ENCODE measurements at places on chromosomes 2 and 18. TPM values are rescaled to one million over a fixed set of nuclear protein-coding genes. Genes with fewer than 3 reads are reported as not detected.

SERPINB4 gene
- not detected for total RNA-seq

CYTIP gene
- 0.53 TPM for total RNA-seq

KCNE4 gene
- 3.7 TPM for total RNA-seq

ACVR1C gene
- total RNA-seq: 0.44 TPM

GRCh38 chr2:150606380-150607060, 119.1 kb upstream of the RND3 start:
- DNase-seq: no peak

DNA sequence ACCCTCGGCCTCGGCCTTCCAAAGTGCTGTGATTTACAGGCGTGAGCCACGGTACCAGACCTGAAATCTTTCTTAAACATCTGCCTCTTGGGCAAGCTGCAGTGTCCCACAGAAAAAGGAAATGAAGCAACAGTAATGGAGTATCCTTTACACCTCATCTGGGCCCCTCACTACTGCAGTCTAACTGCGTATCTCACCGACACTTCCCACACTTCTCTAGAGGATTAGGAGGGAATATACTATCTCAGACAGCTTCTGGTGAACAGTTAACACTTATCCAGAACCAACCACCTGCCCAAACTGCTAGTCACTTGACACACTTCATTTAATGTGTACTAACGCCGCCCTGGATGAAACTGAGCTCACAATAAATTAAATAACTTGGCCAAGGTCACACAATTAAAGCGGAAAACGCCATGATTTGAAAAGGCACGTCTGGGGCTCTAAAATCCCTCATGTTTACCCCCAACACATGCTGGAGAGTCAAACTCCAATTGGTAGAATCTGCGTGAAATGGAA, 993 bp downstream of the COX7A2L start:
- no peak for DNase-seq

Data from heart left ventricle (tissue), 16 donors.